ENCODE measurements at places on chromosomes 6 and 20.

DNA sequence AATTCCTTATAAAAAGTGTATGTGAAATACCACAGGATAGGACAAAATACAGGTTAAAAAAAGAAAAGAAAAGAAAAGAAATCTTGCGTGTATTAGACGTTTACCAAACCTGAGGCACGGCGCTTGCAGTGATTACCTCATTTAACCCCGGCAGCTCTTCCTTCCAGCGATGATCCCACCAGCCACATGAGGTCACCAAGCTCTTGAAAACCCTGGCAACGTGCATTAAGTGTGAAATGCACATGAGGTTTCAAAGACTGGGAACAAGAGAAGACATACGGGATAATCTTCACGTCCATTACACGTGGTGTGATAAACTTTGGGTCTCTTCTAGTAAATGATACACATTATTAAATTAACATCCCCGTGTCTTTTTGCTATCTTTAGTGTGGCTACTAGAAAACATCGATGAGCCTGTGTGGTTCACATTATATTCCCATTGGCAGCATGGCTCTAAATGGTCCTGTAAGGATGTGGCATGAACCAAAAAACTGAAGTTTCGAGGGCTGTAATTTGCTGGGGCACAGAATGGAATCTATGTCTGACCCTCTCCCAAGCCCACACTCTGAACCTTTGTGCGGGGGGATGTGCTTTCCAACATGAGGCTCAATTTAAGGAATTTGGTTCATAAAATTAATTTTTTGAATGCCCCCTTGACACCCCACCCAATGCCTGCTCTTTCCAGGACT, 59.2 kb upstream of the THBS2 start:
- no peak for DNase-seq

DNA sequence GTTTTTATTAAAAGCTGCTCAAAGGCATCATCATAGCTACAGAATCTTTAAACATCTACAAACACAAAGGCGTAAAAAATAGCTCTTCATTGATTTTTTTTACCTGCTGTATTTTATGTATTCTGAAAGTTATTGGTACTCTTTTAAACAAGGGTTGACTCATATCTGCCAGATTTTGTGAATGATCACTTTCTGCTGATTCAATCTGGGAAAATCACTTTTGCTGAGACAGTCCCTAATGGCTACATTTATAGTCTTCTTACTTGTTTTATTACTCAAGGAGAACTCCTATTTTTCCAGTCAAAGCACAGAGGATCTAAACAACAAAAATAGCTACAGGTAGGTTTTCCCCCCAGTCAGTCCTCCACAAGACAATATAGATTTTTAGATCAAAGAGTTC, 739.0 kb downstream of the CBLN4 start:
- DNase-seq = no peak

GRCh38 chr6:85458184-85458583, 8.3 kb downstream of the NT5E start:
- no peak for DNase-seq

DNA sequence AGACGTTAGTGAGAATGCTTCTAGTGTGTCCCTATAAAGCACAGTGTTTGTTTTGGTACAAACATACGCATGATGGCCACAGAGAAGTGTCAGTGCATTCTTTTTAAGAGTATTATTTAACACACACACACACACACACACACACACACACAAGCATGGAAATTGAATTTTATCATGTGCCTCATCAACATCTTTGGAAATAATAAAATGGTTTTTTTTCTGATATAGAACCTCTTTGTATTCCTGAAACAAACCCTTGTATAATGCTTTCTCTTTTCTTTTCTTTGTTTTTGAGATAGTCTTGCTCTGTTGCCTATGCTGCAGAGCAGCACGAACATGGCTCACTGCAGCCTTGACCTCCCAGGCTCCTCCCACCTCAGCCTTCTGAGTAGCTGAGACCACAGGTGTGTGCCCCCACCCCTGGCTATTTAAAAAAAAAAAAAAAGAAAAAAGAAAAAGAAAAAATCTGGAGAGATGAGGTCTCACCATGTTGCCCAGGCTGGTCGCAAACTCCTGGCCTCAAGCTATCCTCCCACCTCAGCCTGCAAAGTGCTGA, 116.2 kb upstream of the SYNDIG1 start:
- no peak for DNase-seq

DNA sequence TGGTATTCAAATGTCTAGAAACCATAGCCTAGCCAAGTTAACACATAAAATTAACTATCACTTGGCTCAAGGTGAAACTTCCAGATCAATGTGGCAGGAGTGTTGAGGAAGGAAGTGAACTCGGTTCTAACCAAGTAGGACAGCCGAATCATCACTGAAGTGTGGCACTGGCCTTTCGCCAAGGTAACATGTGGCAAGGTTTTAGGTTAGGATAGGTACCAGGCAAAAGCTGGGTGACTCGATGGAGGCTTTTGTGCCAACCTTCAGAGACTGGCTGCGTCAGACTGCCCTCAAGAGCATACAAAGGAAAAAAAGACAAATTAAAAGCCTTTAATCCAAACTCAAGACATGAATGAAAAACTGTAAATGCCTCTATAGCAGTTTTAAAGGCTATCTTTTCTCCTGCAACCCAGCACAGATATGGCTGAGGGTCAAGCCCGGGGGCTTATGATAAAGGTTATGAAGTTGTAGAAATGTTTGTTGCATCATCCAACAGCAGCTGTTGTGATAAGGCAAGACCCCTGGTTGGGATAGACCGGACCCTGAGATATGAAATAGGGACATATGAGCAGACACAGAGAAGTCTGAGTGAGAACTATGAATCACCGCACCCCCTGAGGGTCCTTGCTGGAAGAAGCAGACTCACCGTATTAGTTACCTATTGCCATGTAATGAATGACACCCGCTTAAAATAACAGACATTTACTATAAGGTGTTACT, 11.9 kb downstream of the PSMB9 start:
- DNase-seq = no peak

DNA sequence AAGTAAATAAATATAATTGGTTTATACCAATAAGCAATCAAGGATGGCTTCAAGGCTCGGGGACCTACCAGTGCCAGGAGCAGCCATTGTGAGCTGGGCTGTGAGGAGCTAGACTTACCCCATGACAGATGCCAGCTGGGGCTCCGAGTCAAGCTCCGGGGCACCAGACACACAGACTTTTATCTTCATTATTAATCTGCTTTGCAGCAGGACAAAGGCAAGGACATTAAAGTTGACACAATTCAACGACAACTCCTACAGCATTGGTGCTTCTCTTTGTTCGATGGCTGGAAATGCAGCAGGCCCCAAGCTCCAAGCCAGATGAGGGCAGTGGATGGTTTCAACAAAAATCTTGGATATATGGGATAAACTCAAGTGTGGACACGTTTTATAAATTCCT, 68.3 kb downstream of the CD24 start:
- DNase-seq = no peak

GRCh38 chr20:45432294-45432693, 16.4 kb downstream of the PIGT start:
- no peak for DNase-seq

Data from NCI-H510A (cell line).